CD4-positive, alpha-beta T cell treated with Interleukin-2 at 100 ng/mL for 4 hours (primary cell): ENCODE measurements at places on chromosomes 2 and 18.

- no peak for DNase-seq
Measured at GRCh38 chr18:71405169-71405809, 1116.4 kb downstream of the SOCS6 start.

GRCh38 chr2:33230842-33231241 lies 245.6 kb upstream of the RASGRP3 start:
- no peak for DNase-seq

DNA sequence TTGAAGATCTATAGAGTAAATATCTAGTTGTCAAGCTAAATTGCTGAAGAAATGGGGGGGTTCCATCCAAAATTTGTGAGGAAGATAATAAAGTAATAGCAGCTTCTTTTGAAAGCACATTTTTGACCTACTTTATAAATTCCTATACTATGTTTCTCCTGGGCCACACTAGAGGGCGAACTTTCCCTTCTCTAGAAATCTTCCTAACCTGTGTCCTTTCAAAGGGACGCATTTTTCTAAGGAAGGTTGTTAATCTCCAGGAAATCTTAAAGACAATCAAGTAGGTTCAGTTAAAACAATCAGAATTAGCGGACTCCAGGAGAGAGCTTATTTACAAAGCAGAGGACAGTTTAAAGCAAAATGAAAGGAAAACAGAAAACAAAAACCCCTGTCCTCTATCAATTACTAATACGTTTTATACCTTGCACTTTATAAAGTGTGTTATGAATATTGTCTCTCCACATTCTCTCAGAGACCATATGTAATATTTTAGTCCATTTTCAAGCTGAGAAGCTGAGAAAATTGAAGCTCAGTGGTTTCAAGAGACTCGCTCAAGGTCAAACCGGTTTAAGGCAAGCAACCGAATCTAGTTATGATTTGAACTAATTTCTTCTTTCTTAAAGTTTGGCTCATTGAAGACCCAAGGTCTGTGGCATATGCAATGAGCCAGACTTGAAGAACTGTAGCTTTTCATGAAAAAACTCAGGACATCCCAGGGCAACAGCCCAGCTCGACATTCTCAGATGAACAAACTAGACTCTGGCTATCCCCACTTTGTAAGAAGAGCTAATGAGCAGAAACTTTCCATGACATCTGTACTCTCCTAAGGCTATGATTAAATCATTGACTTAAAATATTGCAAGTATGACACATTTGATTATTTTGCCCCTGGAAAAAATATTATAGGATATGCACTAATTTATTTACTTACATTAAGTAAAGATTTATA lies 273.6 kb downstream of the PAX3 start:
- no peak for DNase-seq

GRCh38 chr2:226333388-226333787 lies 466.2 kb downstream of the IRS1 start:
- no peak for DNase-seq

DNA sequence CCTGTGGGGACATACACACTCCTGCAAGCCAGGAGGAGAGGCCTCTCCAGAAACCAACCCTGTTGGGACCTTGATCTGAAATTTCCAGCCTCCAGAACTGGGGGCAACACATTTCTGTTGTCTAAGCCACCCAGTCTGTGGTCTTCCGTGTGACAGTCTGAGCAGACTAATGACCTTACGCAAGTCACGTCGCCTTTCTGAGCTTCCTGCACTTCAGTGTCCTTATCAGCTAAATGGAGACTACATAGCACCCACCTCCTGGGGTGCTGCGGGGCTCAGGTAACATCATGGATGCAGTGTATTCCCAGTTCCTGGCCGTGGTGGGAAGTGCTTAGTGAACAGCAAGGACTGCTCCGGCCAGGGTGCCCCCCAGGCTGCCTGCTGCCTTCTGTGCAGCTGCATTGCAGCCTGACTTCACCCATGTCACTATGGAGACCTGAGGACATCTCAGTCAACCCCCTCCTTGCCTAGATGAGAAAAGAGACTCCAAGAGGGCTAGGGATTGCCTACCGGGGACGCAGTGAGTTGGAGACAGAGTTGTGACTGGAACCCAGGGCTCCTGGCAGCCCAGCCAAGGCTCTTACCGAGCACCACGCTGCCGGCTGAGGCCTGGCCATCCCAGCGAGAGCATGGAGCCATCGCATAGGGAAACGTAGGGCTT lies 61.2 kb upstream of the FZD5 start:
- DNase-seq = no peak

DNA sequence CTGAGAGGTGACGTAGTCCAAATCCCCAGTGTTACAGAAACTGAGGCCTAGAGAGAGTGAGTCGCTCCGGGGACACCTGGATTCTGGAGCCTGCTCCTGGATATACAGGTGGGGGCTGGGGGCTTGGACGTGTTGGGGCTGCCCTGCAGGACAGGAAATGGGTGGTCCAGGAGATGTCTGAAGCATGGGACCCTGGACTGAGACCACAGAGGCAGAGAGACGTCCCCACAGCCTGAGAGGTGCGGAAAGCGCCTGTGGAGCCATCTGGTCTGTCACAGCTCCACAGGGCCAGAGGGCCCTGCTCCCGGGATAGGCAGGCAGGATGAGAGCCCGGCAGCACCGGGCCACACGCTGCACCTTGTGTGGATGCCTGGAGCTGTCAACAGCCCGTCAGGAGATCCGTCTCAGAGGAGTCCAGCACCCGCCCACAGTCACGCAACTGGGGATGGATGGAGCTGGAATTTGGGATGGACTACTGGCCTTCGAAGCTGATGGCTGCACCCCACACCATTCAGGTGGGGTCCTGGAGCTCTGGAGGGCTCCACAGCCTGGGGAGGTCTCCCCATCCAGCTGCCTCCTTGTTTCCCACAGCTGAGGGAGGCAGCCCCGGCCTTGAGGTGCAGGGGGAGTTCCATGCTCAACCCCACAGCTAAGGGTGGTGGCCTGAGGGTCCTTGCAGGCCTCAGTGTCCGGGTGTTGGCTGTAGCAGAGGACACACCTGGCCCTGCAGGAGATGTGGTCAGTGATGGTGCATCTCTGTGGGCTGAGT lies 303.0 kb downstream of the NDUFA10 start:
- DNase-seq = no peak

GRCh38 chr2:186992597-186992996 lies 143.6 kb upstream of the ZSWIM2 start:
- DNase-seq = no peak

DNA sequence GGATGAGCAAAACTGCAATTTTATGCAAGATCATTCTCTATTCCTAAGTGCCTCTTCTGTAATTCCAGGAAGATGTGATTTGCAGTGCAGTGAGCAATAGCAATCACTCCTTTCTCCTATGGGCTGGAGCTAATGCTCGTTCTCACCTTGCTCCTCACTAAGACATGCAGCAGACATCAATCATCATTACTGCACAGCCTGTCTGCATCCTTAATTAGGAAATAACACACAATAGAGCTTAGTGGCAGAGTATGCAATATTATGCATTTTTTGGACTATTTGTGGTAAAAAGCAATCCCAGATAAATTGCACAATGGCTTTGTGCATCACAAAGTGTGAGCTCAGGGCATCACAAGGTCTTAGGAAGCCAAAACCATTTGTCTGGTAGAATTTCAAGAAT lies 32.6 kb upstream of the RAPH1 start:
- DNase-seq = no peak

DNA sequence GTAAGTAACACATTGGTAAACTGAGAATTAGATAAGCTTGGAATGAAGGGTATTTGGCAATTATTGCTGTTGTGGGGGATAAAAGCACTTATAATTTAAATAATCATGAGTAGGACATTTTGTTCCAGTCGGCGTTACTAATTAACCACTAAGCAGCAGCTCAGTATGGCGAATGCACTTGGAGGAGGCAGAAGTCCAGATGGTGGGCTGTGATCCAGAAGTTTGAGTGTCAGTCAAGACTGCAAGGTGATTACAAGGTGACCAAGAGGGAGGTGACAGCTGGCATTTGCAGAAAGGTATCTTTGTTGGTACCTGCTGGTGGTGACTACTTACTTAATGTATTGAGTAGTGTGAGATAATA lies 643.6 kb upstream of the FAM98A start:
- DNase-seq = no peak

- no peak for DNase-seq
Measured at GRCh38 chr18:48908916-48909315, 41.8 kb downstream of the SMAD7 start.

DNA sequence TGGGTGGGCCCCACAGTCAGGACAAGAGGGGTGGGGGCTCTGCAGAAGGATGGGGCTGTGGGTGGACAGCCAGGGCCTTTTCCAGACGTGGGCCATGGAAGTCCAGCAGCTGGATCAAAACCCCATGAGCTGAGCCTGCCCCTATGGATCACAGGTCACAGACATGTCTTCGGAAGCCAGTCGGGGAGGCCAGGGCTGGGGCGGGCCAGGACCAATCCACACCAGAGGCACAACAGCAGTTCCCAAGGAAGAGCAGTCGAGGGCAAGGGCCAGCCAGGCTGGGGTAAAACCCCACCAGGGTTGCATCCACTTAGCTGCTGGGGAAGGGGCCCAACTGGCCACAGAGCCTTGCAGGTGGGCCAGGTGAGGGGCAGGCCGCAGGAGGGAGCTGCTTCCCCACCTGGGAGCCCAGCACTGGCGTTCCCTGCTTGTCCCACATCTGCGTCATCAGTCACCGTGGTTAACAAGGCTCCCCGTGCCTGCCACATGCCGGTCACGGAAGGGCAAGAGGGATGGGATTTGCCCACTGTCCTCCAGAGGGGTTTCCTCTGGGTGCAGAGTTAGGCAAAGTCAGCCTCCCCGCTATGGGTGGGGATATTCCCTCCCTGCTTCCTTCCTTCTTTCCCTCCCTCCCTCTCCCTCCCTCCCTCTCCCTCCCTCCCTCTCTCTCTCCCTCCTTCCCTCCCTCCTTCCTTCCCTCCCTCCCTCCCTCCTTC lies 46.4 kb upstream of the ODC1 start:
- no peak for DNase-seq

DNA sequence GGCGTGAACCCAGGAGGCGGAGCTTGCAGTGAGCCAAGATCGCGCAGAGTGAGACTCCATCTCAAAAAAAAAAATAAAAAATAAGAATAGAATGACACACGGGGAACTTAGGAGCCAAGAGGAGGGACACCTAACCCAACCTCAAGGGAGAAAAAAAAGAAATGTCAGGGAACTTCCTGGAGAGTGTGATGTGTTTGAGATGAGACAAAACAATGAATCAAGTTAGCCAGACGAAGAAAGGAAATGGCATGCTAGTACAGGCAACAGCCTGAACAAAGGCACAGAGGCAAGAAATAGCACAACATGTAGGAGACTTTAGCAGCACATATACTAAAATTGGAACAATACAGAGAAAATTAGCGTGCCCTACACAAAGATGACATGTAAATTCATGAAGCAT lies 36.7 kb upstream of the PAPOLG start:
- DNase-seq = no peak

DNA sequence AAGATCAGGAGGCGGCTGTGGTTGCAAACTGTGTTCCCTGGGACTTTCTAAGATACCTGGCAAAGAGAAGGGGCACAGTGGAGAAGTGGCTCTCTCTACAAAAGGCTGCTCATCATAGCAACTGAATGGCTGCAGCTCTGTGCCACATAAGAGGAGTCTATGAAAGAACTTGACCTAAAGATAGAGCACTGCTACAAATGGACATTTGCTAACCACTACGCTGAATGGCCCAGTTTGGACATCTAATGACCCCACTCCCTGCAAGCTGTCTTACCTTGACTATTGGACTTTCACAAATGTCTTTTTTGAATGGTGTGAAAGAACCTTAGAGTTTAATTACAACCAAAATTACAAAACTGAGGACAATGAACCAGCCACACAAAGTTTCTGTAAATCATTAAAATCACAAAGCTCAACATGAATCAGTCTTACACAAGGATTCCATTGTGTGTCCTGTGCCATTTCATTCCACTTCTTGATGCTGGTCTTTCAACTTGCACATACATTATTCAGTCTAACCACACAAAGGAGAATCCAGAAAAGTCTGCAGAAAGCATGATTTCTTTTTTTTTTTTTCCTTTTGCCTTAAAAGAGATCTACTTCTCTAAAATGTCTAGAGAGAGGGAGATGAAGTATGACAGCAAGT lies 154.0 kb downstream of the LAMA1 start:
- DNase-seq = no peak

DNA sequence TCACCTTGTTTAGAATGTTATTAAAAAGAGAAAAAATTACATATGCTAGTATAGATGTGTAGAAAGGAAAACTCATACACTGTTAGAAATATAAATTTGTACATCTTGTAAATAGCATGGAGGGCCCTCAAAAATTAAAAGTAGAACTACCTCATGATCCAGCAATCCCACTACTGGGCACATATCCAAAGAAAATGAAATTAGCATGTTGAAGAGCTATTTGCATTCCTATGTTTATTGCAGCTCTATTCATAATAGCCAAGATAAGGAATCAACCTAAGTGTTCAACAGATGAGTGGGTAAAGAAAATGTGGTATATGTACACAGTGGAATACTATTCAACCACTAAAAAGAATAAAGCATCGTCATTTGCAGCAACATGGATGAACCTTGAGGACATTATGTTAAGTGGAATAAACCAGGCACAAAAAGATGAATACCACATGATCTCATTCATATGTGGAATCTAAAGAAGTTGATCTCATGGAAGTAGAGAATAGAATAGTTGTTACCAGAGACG lies 251.5 kb upstream of the THUMPD2 start:
- DNase-seq = no peak

GRCh38 chr2:237724811-237725478 lies 73.6 kb upstream of the RBM44 start:
- no peak for DNase-seq

DNA sequence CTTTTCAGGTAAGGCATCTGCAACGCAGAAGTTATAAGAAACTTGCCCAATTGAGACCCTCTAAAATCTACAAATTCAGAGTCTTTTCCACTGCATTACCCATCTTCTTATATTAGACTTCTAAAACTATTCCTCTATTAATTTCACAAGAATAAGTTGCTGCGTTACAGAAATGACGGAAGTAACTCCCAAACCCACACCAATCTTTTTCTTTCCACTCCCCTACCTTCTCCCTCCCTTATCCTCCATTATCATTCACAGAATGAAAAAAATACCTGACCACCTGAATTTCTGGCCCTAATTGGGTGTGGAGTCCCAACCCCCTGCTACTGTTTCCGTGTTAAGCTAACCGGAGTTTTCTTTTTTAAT lies 689 bp downstream of the RPRD1A start:
- no peak for DNase-seq

GRCh38 chr18:12960853-12961397 lies 13.1 kb downstream of the SEH1L start:
- no peak for DNase-seq

GRCh38 chr2:10905006-10905861 lies 6.5 kb upstream of the KCNF1 start:
- DNase-seq = no peak

- no peak for DNase-seq
Measured at GRCh38 chr2:179132076-179132475, 82.1 kb upstream of the CCDC141 start.

GRCh38 chr2:109331896-109332848 lies 203.2 kb downstream of the SH3RF3 start:
- DNase-seq = peak; percentile 5

- no peak for DNase-seq
Measured at GRCh38 chr2:205022841-205023240, 477.6 kb downstream of the PARD3B start.

DNA sequence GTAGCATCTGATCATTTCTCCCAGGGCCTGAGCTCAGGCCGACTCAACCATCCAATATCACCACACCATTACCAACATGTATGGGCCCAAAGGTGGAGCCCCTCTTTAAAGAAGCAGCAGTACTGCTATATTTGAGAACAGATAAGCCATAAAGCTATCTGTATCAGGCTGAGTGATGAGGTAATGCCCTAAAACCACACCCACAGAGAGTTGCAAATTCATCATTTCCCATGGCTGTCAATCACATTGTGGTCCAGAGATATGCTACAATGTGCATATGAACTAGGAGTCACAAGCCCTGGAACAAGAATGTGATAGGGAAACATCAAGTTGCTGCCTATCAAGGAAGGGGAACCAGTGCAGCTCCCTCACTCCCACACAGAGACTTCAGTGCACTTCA lies 52.6 kb upstream of the GALNT13 start:
- no peak for DNase-seq
